ENCODE measurements at places on chromosomes 13 and 19.

DNA sequence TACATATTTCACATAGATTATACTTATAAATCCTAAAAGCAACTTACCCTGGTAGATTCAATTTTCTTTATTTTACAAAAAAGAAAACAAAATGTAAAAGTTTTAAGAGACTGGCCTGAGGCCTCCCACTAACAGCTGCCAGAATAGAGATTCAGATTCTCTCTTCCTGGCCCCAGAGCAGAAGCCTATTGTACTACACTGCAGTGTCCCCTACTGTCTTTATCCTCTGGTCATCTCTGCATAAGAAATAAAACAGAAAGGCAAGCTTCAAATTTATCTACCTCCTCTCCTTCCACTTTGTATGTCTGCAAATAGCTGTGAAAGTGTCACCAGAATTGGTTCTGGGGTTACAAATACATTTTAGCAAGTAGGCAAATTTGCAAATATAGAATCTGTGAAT is 1004.1 kb upstream of the PCDH9 start:
- peak; percentile 20 for DNase-seq

DNA sequence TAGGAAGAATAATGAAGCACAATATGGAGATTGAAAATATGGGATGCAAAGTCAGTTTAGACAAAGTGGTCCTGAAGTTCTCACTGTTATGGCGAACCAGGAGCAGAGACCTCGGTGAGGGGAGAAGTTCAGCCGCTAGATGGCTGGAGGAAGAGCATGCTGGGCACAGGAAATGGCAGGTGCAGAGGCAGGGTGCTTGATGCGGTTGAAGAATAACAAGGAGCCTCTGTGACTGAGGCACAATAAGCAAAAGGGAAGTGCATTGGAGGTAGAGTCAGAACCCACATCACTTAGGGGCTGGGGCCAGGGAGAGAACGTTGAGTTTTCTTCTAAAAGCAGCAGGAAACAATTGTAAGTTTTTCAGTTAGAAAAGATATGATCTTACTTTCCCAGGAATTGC is 1725.2 kb downstream of the EFNB2 start:
- DNase-seq = no peak

GRCh38 chr19:1489463-1490310 is 463 bp downstream of the PCSK4 start:
- no peak for DNase-seq

DNA sequence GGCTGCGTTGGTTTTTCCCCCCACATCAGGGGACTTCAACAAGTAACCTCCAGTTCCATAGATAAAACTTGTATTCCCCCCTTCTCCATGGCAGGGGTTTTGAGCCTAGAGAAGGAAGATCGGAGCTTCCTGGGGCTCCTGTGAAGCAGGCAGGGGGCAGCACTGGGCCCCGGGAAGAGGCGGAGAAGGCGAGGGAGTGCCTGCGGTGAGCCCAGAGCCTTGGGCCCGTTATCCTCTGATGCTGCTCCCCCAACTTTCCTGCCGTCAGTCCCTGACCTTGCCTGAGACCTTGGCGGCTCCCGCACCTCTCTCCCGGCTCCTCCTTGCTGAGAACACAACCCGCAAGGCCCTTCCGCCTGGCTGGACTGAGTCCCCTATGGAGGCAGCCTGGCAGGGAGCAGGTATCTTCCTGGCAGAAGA is 2.5 kb downstream of the LIPE start:
- peak; percentile 45 for DNase-seq

- DNase-seq = no peak
Observed at GRCh38 chr13:45787346-45787745, 64.2 kb downstream of the SIAH3 start.

DNA sequence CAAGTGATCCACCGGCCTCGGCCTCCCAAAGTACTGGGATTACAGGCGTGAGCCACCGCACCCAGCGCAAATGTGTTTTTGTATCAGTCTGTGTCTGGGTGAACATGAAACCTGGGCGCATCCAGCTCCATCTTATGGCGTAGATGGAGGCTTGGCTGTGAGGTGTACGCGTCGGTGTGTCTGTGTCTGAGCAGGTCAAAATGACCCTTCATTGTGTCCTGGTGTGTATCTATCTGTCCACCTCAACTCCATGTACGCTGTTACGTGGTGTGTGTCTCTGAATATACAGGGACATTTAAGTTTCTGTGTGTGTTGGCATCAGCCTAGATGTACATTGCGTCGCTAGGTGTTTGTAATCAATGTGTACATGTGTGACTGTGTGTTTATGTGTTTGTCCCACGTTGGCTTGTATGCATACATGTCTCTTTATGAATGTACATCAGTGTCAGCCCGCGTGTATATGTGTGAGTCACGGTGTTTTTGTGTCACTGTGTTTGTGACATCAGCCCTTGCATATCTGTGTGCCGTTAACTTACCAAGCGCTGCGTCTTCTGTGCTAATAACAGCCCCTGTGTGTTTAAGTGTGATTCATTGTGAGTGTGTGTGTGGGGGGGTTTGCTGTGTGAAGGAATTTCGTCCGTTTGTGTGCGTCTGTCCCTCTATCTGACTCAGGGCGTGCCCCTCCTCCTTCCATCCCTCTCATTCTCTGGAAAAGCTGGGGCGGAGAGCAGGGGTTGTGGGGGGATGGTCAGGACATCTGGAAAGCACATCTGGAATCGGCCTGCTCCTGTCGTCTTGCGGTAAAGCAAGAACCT is 6.4 kb downstream of the AXL start:
- peak; percentile 90 for DNase-seq

GRCh38 chr13:110784704-110785103 is 71.2 kb downstream of the ING1 start:
- DNase-seq = no peak

GRCh38 chr19:50358483-50359327 is 6.7 kb downstream of the NAPSA start:
- DNase-seq = no peak

DNA sequence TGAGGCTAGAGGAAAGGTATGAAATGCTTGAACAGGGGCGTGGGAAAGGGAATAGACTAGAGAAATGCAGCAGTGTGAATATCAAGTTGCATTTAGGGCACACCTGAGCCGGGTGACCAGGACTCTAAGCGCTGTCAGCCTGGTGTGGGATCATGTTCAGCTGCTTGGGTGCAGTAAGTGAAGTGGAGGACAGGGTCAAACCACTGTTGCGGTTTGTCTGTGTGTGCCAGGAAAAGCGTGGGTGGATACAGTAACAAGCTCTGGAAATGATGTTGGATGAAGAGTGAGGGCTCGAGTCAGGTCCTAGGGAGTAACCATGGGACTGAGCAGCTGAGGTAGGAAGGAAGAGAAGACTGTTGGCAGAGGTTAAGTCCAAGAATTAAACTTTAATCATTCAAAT is 15.8 kb downstream of the DGKH start:
- DNase-seq = no peak

DNA sequence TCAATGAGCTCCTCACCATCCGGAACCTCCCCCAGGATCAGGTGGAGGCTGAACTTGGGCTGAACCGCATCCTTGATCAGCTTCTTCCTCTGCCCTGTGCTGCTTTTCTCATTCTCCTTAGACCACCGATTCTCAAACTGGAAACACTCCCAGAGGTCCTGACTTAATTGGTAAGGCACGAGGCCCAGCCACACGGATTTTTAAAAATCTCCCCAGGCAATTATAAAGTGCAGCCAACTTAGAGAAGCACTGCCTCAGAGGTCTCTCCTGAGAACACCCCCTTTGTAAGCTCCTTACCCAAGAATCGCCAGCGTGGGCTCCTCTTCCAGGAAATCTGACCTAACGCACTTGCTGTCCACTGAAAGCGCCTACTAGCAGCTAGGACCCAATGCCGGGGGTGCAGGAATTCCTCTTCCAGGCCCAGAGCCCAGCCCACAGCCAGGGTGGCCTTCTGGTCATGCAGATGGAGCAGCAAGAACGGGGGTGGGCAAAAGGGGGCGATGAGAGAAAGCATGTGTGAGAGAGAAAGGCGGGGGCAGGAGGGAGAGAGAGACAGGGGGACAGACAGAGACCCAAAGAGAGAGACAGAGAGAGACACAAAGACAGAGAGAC is 66.9 kb upstream of the CACNA1A start:
- DNase-seq = no peak

- DNase-seq = peak; percentile 59
Observed at GRCh38 chr19:3357271-3357991, 9.0 kb upstream of the NFIC start.

DNA sequence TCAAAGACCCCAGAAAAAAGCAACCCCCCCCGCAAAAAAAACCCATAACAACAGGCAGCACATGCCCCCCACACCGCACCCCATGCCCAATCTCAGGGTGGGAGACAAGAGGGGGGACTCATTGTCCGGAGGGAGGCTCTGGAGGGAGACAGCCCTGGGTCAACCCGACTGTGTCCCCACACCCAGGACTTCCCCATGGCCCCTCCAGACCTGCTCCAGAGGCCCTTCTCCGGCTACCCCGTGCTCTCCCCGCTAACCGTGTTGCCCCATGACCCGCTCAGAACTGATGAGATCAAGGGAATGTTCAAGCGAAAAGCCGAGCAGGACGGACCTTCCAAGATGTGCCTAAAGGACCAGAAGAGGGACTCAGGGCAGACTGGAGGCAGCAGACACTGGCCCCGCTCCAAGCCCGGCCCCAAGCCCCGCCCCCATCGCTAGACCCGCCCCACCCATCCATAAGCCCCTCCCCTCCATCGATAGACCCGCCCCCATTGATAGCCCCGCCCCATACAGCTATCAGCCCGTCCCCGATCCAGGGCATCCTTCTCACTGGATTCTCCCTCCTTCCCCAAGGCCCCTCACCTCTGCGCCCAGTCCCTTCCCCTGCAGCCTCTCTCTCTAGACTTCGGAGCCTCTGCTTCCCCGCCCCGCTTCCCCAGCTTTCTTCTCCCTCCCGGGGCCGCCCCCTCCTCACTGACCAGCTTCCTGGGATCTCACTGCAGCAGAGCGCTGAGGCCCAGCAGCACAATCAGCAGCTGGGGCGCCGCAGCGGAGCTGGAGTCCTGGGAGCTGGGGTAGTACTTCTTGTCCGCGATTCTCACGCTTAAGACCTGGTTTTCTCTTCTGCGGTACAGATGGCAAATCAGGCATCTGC is 2.2 kb downstream of the BST2 start:
- DNase-seq = peak; percentile 92

DNA sequence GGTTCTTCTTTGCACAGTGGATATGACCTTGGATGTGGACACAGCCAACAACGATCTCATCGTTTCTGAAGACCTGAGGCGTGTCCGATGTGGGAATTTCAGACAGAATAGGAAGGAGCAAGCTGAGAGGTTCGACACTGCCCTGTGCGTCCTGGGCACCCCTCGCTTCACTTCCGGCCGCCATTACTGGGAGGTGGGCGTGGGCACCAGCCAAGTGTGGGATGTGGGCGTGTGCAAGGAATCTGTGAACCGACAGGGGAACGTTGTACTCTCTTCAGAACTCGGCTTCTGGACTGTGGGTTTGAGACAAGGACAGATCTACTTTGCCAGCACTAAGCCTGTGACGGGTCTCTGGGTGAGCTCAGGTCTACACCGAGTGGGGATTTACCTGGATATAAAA is 9.4 kb downstream of the RFPL4AL1 start:
- DNase-seq = no peak

DNA sequence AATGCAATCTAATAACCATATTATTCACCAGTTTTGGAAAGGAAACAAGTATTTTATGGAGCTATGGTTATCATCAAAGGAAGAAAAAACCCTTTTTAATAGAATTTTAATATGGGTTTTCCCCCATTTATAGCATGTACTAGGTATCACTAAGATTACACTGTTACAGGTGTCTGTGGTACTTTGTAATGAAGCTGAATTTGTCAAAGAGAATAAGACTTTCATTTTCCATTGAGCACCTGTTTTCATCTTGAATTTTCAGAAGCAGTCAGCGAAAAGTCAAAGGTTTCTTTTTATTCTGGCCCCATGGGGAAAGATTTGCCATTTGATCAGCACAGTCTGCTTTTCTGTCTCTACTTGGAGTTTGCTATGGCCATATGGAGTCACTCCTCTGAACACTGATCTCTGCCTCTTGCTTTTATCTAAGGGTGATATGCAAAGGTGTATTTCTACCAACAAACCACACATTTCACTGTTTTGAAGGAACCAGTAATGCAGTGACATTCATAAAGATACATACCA is 590.0 kb downstream of the DCT start:
- no peak for DNase-seq

GRCh38 chr13:114260814-114261213 is 20.6 kb upstream of the UPF3A start:
- DNase-seq = no peak

- DNase-seq = no peak
Observed at GRCh38 chr19:16573925-16574324, 1.7 kb upstream of the SLC35E1 start.

- DNase-seq = no peak
Observed at GRCh38 chr13:46039411-46040182, 12.9 kb downstream of the ZC3H13 start.

GRCh38 chr13:113152984-113153809 is 5.3 kb upstream of the PROZ start:
- DNase-seq = peak; percentile 55

DNA sequence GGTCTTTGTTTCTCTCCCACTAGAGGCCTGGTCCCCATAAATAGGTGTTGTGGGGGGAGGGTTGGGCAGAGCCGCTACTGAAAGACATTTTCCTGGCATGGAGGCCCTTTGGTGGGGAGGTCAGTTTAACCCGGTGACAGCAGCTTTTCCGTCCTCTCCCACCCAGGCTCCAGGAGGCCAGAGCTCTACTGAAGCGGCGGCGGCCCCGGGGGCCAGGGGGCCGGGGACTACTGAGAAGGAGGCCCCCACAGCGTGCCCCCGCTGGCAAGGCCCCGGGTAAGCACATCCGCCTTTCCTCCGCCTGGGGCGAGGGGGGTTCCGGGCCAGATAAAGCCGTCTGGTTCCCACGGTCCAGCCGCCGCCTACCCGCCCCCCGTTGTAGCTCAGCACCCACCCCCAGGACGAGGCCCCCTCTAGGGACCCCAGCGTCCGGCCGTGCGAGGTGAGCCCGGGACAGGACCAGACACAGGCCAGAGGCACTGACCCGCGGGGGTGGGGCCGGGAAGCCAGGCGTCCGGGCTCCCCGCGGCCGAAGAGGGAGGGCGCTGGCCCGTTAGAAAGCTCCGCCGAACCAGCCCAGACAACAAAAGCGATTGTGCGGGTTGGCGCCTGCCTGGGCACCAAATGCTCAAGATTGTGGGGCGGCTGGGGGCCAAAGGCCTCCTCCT is 1.1 kb upstream of the LTBP4 start:
- no peak for DNase-seq

GRCh38 chr13:51035978-51036377 is 75.1 kb downstream of the C13orf42 start:
- no peak for DNase-seq

- DNase-seq = no peak
Observed at GRCh38 chr13:45479661-45480060, 14.9 kb downstream of the COG3 start.

DNA sequence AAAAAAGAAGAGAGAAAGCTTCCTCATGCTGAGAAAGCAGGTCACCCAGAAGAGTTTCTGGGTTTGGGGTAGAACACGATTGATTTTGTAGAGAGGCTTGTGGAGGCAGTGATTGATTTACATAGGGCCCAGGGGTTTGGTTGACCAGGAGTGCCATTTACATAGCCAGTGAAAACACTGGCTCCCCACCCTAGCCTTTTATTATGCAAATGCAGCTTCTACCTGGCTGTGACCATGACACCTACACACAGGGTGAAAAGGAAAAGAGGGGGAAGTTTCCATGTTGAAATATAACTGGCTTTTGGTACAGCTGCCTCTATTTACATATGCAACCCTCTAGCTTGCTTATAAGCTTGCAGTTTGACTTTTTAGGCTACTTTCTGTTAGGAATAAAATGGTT is 62.0 kb downstream of the ZNF100 start:
- DNase-seq = peak; percentile 3
